ENCODE measurements at places on chromosomes 1 and 21.

DNA sequence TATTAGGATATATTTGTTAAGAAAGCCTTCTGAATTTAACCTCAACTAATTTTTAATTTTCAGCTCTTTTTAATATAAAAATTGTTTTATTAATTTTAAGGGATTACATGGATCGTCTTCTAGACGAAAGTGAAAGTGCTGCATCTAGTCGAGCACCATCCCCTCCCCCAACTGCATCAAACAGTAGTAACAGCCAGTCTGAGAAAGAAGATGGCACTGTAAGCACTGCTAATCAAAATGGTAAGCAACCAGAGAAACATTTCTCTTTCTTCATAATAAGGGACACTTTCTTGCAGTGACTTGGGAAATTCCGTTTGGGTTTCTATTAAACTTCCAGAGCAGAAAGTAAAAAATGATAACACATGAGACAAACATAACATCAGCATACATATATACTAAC, 56.9 kb downstream of the MIER1 start:
- no peak for DNase-seq

GRCh38 chr1:147673406-147673805, 3.1 kb upstream of the ACP6 start:
- DNase-seq, result no peak

GRCh38 chr1:175857756-175858155, 114.4 kb upstream of the TNR start:
- no peak for DNase-seq

GRCh38 chr1:33342041-33342723, 21.3 kb upstream of the A3GALT2 start:
- peak; percentile 63 for DNase-seq

GRCh38 chr1:202551683-202552082, 158.6 kb downstream of the SYT2 start:
- no peak for DNase-seq

- no peak for DNase-seq
Observed at GRCh38 chr1:173122344-173122935, 71.7 kb upstream of the TNFSF18 start.

DNA sequence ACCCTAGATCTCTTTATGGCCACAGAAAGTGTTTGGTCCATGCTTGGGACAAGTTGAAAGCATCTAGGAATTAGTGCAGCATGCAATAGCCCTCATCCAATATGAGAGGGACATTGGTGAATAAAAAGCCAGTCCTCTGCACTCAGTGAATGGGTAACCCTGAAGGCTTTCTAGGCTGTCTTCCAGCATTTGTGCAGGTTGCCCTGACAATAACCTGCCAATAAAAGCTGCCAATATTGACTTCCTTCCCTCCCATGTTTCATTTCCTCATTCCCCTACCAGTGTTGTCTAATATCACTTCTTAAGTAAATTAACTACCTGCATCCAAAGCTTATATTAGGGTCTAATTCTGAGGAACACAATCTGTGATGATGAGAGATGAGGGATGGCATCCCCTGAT, 563.6 kb upstream of the NEGR1 start:
- DNase-seq, result no peak

GRCh38 chr1:117068580-117068979, 8.5 kb downstream of the TTF2 start:
- DNase-seq, result no peak

DNA sequence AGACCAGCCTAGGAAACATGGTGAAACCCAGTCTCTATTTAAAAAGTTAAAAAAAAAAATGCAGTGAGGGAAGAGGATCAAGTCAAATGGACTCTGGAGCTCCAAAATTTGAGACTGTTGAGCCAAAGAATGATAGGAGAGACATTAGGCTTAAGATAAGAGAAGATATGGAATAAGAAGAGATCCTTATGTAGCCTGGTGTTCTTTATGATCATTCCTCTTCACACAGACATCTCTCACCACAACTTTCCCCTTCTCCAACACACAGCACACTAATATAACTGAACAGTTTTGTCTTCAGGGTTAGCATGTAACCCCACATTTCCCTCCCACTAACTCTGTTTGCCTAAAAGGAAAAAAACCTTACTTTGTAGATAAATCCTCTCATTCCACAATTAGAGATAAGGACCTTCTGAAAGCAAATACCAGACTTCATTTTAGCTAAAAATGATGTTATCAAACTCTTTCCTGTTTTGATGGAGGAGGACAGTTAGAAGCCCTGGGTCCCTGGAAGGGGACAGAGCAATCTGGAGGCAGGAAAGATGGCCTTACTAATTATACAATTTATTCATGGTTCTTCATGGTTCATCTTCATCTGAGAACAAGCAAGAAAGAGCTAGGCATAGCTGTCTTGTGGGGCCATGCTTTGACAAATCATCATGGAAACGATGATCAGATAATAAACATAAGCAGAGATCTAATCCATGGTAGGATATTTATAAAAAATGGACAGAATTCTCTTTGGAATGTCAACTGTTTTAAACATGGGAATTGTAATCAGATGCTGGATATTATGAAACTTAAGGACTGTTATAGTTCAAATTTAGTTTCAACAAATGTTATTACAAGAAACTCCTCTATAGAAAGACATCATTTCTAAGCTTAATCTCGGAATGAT, 96.7 kb upstream of the S1PR1 start:
- no peak for DNase-seq

GRCh38 chr1:31154000-31154631, 85.6 kb downstream of the NKAIN1 start:
- no peak for DNase-seq

DNA sequence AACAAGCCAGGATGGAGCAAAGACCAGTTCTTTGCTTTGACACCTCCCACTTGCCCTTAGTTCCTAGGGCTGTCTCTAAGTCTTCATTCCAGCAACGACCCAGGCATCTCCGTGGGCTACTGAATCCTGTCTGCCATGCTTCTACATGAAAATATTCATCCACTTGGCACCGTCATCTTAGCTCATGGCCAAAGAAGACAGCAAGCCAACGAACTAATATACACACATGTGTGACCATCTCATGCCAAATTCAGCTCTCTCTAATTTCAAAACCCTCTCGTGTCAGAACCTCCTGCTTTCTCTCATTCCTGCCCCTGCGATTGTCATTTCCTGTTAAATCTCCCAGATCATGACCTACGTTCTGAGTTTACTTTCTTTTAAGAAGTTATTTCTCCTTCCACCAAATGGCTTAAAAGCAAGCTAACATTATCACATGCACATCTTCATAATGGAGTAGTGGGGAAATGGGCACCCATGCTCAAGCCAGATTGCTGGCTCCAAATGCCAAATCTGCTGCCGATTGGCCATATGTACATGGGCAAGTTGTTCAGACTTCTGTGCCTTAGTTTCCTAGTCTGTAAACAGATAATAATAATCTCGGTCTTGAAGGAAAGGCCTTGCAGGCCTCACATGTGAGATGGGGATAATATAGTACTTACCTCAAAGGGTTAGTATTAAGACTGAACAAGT, 373.4 kb downstream of the USH2A start:
- no peak for DNase-seq

DNA sequence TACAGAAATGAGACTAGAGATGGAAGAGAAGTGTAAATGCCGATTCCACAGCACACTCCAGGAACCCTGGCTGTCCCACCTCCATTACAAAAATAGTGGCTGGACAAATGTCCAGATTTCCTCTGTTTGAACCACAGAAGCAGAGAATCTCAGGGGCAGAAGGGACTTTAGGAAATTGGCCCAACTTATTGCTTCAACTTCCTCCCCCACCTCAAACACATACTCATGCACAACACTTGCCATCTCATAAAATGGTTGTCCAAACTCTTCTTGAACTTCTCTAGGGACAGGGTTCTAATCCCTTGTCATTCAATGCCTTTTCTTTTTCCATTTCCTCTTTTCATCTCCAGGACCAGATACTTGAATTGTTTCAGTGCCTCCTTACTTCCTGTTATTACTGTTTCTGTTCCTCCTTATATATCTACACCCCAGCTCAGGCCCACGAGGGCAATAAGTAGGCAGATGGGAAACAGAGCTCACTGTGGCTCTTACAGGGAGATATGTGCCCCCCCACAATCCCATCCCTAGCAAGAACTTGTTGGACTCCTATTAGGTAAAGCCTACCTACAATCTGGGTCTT, 8.5 kb upstream of the B4GALT3 start:
- DNase-seq, result no peak

DNA sequence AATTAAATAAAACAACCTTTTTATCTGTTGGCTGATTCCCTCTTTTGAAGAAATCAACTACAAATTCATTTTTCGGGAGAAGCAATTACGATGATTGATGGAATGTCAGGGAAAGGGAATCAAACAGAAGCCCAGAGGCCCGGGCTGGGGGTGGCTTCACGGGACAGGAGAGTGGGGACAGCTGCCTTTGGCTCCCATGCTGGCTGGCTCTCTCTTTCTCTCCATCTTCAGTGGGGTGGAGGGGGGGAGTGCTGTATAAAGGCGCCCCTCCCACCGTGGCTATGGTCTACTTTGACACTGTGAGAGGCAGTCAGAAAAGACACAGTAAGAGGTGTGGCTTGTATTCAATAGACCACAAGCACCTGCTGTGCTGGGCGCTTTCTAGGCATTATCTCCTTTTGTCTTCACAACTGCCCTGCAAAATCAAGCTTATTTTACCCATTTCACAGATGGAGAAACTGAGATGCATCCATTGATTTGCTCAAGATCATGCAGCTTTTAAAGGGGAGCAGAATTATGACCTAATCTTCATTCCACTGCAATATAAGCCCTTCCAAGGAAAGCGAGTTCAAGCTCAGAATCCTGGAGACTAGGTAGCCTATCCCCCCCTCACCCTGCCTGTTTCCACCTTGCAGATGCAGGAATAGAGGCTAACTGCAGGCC, 92.9 kb downstream of the GRIK3 start:
- no peak for DNase-seq

- no peak for DNase-seq
Observed at GRCh38 chr1:24379733-24380315, 33.8 kb downstream of the STPG1 start.

GRCh38 chr1:94321662-94322061, 84.3 kb upstream of the ARHGAP29 start:
- no peak for DNase-seq

- DNase-seq, result peak; percentile 67
Observed at GRCh38 chr1:26799479-26800142, 11.9 kb downstream of the PIGV start.

GRCh38 chr21:45970674-45971615, 10.6 kb upstream of the COL6A1 start:
- peak; percentile 72 for DNase-seq

- DNase-seq, result peak; percentile 68
Observed at GRCh38 chr1:206002871-206003801, at the start of gene RAB7B. RAB7B (minus strand) TSS chr1:206003395; CDS start chr1:205994135, 9,260 bp downstream.

Measured in urothelium cell line (cell line).